ENCODE measurements at places on chromosomes 4 and X.

DNA sequence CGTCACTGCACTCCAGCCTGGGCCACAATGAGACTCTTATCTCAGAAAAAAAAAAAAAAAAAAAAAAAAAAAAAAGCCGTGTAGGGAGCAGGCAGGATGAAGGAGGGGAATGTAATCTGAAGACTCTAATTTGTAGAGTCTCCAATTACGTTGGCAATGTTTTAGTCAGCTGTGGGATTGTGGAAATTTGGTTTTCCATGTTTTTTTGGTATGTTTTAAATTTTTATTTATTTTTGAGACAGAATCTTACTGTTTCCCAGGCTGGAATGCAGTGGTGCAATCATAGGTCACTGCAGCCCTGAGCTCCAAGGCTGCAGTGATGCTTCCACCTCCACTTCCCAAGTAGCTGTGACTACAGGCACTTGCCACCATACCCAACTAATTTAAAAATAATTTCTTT lies 56.5 kb downstream of the NSD2 start:
- DNase-seq, result peak; percentile 43

GRCh38 chrX:47590984-47591383 lies 8.7 kb downstream of the TIMP1 start:
- no peak for DNase-seq

DNA sequence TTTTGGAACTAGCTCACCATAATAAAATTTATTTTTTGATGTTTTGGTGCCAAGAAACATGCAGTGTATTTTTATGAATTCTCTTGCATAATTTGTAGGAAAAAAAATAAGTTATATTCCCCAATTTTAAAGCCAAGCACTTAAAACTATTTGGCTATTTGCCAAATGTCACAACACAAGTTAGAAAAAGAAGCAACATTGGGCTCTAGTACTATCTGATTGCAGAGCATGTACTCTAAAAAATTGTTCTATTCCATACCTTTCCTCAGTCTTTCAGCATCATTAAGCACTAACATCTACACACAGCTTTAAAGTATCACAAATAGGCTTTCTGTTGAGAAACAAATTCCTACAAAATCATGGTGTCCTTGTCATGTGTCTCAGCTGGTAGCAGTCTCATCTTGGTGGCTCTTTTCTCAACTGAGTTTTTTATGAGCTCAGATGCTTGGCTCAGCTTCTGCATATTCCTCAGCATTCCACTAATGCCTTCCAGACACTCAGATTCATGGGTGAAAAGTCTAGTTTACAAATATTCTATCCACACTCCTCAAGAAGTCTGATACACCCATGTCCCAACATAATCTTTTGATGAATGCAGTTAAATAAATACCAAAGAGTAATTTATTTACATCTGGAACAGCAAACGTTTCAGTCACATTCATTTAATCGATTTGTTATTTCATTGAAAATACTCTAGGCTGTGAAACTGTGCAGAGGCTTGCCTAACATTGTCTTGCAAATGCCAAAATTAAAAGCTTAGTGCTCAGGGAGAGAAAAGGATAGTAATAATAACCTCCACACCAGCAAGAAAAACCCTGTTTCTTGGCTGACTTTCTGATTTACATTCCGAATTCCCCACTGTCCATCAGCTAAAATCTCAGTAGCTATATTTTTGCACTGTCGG lies 2209.9 kb downstream of the PCDH7 start:
- peak; percentile 1 for DNase-seq

- no peak for DNase-seq
These were observed 95.0 kb downstream of the ARX start for GRCh38 chrX:24920769-24921168.

GRCh38 chrX:103716962-103717361 lies 6.3 kb downstream of the TMEM31 start:
- peak; percentile 89 for DNase-seq

Data from AG10803 (cell line).